ENCODE measurements at places on chromosomes 4 and X.

DNA sequence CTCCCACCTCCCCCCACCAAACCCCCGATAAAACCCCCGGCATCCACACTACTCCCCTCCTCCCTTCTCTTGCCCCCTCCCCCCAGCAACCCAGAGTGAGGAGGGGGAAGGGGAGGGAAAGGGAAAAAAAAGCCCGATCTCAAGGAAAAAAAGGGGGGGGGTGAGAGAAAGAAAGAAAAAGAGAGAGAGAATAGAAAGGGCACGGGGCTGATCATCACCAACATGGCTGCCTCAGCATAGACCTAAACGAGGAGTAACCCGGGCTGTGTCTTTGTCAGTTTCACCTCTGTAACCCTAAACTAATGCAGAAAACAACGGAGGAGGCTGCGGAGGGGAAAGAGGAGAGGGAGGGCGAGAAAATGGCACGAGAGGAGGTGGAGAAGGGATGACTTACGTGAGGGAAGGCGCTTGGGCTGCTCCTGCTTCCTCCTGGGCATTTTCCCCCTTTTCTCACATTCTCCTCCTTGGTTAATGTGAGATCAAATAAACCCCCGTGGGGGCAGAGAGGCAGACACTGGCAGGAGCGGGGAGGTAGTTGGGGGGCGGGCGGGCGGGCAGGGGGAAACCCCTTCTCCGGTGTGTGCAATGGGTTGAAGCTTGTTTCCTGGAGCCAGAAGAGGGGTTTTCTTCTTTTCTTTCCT is 532 bp downstream of the ZNF827 start:
- DNase-seq: no peak

DNA sequence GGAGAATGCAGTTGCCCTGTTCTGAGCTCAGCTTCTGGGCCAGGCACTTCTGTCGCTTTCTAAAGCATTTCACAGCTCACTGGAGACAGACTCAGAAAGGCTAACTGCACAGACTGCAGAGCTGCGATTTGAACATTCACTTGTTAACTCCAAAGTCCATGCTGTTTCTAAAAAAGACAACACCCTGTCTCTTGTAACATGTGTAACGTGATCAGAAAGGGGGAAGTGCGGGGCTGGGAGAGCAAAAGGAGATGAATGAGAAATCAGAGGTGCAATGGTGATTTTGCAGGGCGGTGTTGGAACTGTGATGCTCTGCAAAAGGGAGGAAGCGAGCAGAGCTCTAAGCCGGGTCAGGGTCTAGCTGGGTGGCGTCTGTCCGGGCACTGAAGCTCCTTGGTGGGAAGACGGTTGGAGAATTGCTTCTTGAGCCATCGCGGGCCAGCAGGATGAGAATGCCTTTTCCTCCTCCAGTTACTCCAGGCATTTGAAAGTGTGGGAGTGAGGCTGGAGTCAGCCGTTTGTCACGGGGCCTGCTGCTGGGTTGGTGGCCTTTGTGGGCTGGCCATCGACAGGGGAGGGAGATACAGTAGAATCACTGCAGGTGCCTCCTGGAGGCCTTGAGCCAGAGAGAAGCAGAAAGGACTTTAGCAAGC is 20.3 kb downstream of the TBC1D14 start:
- DNase-seq: no peak

DNA sequence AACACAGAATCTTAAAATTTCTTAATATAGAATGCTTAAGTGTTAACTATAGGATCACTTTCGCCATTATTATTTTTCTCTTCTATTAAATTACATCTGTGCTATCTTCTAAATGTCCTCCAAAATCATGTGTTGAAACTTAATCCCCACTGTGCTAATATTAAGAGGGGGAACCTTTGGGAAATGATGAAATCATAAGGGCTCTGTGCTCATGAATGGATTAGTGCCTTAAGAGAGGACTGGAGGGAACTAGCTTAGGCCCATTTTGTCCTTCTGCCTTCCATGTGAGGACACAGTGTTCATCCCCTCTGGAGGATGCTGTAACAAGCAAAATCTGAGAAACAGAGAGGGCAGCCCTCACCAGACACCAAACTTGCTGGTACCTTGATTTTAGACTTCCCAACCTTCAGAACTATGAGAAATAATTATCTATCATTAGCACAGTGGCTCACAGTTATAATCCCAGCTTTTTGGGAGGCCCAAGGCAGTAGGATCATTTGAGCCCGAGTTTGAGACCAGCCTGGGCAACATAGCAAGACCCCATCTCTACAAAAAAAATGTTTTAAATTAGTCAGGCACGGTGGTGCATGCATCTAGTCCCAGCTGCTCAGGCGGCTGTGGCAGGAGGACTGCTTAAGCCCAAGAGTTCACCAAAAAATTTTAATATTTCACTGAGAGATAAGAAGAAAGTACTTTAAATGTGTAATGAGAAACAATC is 26.3 kb downstream of the KLHL8 start:
- DNase-seq: no peak

GRCh38 chrX:133215747-133216146 is 2.4 kb downstream of the TFDP3 start:
- no peak for DNase-seq

DNA sequence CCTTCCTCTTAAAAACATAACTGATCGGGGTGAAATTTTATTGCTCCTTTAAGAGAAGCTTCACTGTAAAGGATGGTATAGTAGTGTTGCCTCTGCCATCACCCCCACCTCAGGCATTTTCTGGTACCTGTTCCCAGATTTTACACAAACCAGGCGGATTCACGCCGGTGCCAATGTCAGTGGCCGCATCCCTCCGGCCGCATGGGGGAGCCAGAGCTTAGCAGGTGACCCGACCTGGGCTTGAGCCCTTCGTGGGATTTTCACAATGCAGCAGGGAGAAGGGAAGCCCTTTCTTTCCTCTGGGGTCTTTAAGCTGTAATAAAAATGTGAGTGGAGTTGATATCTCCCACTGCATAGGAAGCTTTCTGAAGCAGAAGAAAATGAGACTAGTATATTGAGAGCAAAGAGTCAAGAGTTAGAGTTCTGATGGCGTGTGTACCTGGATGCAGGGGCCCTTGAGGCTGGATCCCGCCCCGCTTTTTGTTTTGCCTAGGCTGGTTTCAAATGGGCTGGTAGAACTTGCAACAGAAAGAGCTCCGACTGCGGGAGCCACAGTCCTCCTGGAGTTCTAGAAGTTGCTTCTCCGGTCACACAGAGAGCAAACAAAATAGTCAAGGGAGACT is 59.4 kb downstream of the POLR2B start:
- DNase-seq: no peak

Data from cortex of kidney (tissue), 1 donor.